ENCODE measurements at places on chromosomes 6 and 20.
A peak's percentile ranks its signal among the peaks of the same experiment; 100 is the strongest.

DNA sequence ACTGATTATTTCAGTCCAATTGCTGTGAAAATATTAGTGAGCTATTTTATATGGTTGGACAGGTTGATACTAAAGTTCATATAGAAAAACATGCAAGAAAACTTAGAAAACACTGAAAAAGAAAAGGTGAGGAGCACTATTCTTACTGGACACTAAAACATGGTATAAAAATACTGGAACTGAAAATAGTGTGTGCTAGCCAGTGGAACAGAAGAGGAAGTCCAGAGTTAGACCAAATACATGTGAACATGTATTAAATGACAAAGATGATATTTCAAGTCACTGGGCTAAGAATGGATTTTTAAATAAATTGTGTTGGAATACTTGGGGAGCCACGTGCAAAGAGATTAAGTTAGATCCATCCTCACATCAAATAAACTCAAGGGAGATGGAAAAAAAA, 218.5 kb downstream of the TMEM242 start:
- no peak for DNase-seq

DNA sequence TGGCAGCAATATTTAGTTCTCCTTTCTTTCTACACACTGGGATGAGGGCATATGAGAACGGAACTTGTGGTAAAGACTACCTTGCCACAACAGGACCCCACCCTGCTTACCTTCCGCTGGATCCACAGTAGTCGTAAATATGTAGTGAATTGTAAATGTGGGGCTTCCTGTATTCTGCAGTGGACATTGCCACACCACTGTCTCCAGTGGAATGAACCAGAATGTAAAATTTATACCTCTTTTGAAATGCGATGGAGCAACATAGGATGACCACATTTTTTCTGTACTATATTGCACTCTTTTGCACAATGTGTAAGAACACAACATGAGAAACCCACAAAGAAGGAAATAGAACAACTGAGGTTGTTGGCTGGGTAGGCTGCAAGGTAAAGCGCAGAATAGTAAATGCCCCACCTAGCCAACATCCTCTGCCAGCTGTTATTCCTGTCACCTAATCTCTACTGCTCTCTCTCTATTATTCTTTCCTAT, 16.1 kb upstream of the RIPOR2 start:
- peak; percentile 24 for DNase-seq

DNA sequence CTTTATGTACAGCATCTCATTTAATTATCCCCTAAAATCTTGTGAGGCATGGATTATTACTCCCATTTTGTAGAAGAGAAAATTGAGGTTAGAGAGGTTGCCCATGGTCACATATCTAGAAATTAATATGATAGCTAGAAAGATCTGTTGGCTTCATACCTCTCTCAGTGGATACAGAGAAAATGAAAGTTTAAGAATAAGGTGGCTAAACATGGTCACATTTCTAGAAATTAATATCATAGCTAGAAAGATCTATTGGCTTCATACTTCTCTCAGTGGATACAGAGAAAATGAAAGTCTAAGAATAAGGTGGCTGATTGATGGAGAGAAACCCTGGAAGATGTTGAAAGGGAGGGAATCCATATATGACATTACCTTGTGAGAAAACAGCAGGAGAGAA, 260.7 kb upstream of the MAN1A1 start:
- no peak for DNase-seq

- no peak for DNase-seq
Measured at GRCh38 chr20:33438481-33438880, 5.1 kb downstream of the SNTA1 start.

DNA sequence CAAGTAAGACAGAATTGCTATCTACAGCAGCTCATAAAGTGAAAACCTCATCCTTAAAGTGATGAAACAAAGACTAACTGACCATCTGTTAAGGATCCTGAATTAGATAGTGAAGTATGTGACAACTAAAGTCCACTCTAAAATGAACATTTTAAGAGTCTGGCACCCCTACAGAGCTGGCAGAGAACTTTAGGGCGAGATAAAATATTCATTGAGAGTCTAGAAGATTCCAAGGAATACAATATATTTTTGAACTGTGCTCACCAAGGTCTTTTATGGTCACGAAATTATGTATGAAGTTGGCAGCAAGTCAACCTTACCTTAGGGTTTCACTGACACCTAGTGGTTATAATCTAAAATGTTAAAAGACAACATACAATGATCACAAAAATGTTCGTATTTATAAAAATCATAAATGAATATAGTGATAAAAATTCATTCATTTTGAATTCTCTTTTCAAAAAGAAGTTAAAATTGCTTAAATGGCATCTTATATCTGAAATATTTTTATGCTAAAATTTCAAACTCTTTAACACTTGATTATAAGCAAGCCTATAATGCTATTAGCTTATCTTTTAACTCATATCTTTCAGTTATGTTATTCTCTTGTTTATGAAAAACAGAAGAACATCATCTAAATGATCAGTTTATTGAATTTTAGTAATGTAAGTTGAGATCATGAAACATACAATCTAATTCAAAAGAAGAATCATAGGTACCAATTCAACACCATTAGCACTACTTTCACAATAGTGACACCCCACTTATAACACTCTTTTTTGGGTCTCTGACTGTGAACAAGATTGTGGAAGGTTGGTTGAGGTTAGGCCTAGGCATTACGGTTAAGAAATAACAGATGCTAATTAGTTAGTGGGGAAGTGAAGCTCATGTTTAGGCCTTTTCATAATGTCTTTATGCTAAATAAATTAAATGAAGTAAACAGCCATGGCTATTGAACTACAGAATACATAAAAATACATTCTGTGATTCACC, 27.5 kb downstream of the RSPH3 start:
- DNase-seq = peak; percentile 17

DNA sequence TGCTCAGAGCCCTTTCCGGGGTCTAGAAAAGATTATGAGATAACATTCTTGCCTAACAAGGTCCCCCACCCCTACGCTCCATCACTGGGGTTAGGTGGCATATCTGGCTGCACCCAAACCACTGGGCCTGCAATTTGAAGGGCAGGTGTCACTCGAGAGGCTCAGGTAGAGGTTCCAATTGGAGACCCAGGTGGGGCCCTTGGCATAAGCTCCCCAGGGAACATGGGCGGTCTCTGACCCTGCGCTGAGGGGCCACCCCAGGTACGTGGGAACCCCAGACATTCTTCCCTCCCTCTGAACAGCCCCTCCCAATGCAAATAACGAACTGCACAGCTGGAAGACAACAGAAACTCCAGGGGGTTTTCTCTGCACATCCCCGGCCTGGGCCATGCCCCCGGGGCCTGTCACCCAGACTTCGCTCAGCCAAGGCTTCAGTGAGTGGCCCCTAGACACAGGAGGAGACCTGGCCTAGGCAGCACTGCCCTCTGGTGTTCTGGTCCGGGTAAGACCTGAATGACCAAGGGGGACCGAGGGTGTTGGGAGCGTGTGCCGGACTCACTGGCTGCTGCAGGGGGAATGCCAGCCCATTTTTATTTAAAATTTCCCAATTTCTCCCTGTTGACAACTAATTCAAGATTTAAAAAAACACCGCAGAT, 47.5 kb downstream of the DSTN start:
- no peak for DNase-seq

DNA sequence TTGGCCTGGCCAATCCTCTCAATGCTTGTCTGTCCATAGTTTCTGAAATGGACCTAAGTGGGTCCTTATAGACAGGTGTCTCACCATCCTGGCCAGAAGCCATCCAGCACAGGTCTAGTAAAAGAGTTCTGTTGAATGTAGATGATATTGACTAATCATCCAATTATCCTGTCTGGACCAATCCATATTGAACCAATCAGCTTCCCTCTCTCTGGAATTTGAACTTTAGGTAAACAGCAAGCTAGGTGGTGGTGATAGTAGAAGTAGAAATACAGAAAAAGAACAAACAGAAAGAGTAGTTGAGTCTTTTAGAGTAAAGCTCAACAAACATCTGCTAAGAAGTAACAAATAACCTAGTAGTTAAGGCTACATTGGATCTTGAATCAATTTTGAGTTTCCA, 9.5 kb upstream of the PNRC1 start:
- DNase-seq = peak; percentile 55

DNA sequence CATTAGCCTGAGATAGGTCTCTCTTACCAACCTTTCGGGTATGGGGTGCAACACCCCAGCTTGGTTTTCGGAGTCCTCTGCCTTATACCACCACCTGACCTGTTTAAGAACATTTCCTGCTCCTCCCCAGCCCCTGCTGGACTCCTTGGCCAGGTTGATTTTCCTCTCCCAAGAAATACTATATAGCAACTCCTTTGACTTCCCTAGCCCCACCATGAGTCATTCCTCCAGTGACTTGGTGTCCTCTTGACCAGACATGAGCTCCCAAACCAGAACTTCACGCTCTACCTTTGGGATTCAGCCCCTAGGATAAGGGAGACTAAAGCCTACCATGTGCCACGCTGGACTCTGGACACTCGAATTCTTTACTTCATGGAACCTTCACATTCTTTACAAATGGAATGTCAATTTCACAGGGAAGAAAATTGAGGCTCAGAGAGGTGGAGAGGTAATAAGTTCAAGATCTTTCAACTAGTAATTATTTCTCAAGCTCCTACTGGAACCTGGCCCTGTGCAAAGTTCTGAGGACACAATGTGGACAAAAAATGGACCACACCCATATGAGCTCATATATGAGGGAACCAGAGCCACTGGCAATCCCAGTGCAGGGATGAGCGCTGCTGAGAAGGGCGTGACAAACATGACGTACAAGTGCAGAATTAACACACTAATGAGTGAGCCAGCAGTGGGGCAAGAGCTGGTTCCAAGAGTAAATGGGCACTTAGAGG, 48.2 kb downstream of the SIRPA start:
- no peak for DNase-seq
